Activated T-cell treated with anti-CD3 and anti-CD28 coated beads, Interleukin-2, amount 50 U/mL, for 4 hours (primary cell): ENCODE measurements at places on chromosomes 3 and 15. TPM values are rescaled to one million over a fixed set of nuclear protein-coding genes. Genes with fewer than 3 reads are reported as not detected.

GRCh38 chr3:27715863-27716262 is 6.3 kb downstream of the EOMES start:
- no peak for DNase-seq

Gene CAV3
- total RNA-seq, result not detected

DNA sequence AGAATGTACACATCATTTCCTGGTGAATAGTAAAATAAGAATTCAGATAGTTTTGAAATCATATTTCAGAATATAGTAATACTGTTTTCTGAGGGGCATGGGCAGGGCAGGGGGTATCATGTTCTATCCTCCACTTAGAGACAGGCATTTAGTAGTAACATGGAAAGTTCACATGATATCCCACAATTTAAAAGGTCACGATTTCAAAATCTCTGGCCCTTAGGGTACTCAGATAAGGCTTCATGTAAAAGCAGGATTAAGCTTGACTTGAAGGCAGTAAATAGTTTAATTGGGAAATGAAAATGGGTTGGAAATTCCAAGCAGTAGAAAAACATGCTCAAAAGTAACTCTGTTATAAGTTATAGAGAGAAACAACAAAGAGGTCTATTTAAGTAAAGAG is 353.2 kb upstream of the AGTR1 start:
- no peak for DNase-seq

Gene CAPN7
- 22.9 TPM for total RNA-seq

Gene CKMT1B
- 0.48 TPM for total RNA-seq

DNA sequence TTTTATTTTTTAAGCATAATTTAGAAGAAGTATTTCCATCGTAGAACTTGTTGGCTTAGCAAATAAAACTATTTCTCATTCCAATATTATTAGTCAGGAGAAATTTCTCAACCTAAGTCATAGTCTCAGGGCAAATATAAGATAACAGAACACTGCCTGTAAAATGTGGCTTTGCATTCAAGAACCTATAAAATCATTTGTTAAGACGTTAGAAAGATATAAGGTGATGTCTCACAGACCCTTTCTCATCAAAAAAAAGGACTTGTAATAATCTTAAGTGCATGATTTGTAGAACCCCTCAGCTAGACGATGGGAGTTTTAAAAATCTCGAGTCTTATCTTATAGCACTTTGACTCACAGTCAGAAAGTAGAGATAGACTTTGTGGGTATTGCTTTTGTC is 314.7 kb upstream of the CFAP20DC start:
- no peak for DNase-seq

- DNase-seq, result no peak
Measured at GRCh38 chr15:39118510-39118909, 462.4 kb upstream of the THBS1 start.

Gene TRAT1
- total RNA-seq, result 9.3 TPM

DNA sequence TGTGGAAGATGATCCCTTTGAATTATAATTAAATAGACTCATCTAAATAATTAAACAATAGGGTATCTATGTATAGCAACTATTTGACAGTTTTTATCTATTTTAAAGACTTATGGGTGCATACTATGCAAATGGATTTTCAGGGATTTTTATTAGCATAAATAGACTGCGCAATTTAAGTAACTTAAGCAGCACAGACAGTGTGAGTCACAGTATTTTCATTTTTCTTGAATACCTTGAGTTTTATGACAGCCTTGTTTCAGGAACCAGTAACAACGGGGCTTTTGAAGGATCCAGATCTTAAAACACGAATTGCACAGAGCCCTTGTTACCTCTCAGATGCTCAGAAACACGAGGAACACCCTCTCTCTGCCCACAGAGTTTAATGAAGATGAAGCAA is 175.5 kb upstream of the CD96 start:
- no peak for DNase-seq

- DNase-seq, result peak; percentile 30
Measured at GRCh38 chr15:72342385-72342784, 22.4 kb upstream of the CELF6 start.

DNA sequence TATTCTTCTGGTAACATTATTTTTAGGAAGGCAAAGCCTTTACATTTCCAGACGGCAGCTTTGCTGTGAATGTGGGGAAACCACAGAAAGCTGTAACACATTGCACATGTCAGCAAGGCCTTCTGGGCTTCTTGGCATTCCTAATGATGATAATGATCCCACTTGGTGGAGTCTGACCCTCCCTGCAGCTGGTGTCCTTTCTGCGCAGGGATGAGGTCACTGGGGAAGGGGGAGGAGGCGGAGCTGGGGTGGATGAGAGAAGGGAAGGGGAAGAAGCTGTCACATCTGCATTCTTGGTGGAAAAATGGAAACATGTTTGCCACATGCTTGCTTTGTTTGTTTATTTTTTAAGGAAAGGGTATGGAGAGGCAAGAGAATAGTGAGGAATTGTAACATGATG is 68.6 kb downstream of the FILIP1L start:
- no peak for DNase-seq

Gene METTL6
- total RNA-seq, result 18.5 TPM

GRCh38 chr3:144840866-144841265 is 869.2 kb downstream of the DIPK2A start:
- no peak for DNase-seq

Gene NRROS
- total RNA-seq, result 18.5 TPM

DNA sequence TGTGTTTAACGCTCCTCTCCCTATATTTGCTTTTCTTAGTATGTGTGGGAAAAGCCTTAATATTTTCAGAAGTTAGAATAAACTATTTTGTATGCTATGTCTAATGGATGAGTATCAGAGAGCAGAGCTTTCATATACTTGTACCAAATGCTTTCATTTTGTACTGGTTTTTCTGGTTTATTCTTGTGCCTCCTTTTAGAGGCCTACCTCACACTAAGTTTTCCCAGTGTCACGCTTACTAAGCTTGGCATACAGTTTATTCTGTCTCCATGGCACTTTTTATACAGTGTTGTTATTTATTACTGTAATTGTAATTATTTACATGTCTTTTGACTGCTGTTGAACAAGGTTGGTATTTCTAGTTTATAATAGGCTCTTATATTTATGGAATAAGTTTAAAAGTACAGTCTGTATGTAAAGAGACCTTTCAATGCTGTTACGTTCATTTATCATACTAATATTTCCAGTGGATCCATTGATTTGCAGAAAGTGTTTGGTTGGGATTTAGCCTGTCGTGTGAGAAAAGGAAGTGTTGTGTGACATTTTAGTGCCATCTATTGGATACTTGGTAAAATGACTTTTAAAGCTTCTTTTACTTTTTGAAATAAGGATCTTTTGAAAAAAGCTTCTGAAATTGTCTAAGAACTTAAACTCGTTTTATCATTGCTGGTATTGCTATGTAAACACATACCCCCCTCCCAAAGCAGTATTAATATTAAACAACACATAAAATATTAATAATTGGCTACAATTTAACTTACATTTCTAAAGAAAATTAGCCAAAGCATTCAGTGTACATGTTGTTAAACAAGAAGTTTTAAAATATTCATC is 5.2 kb upstream of the EBLN2 start:
- no peak for DNase-seq

- DNase-seq, result no peak
Measured at GRCh38 chr15:34733621-34734020, 21.2 kb downstream of the GJD2 start.

DNA sequence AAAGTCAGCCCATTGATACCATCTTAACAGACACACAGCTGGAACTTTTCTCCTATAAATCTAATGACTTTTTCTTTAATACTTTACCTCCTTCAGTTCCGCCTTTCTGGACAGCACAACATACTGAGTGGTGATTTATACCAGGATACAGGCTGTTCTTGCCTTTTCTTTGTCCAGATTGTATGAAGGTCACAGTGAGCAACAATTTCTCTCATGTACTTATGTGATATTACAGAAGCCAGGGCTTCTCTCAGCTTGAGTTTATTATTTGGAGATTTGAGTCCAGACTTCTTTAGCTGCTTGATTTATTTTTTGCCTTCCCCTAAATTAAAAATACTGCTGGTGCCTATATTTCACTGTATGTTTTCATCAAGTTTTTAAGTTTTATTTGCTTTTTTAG is 976.0 kb downstream of the ROBO2 start:
- no peak for DNase-seq

DNA sequence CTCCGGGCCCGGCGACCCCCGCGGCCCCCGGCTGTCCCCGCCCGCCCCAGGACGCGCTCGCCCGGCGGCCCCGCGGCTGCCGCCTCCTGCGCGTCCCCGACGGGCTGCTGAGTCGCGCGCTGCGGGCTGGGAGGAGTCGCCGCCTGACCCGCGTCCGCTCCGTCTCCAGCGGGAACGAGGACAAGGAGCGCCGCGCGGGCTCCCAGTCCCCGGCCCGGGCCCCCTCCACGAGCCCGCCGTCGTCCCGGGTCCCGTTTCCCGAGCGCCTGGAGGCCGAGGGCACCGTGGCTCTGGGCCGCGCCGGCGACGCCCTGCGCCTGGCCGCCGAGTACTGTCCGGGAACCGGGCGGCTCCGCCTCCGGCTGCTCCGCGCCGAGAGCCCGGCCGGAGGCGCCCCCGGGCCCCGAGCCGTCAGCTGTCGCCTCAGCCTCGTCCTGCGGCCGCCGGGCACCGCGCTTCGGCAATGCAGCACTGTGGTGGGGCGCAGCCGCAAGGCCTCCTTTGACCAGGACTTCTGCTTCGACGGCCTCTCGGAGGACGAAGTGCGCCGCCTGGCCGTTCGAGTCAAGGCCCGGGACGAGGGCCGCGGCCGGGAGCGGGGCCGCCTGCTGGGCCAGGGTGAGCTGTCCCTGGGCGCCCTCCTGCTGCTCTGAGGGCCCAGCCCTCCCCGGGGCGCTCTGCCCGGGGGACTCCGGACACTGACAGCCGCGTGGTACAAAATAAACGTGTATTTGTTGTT is 1.5 kb downstream of the C2CD4A start:
- no peak for DNase-seq

DNA sequence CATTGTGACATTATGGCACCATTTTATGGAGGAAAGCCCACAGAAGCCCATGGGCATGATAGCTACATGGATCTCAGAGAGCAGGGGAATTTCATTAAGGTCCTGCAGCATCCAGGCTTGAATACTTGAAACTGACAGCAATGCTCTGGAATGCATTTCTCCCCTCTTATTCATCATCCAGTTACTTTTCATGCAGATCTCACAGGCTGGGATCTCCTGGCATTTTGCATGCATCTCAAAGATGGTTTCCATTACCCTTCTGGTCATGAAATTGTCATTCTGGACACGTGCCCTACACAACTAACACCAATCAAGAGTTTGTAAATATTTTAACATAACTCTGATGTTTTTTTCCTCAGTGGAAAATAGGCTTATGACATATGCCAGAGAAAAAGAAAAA is 32.4 kb downstream of the VGLL3 start:
- no peak for DNase-seq

Gene VIPR1
- total RNA-seq, result 4.6 TPM

DNA sequence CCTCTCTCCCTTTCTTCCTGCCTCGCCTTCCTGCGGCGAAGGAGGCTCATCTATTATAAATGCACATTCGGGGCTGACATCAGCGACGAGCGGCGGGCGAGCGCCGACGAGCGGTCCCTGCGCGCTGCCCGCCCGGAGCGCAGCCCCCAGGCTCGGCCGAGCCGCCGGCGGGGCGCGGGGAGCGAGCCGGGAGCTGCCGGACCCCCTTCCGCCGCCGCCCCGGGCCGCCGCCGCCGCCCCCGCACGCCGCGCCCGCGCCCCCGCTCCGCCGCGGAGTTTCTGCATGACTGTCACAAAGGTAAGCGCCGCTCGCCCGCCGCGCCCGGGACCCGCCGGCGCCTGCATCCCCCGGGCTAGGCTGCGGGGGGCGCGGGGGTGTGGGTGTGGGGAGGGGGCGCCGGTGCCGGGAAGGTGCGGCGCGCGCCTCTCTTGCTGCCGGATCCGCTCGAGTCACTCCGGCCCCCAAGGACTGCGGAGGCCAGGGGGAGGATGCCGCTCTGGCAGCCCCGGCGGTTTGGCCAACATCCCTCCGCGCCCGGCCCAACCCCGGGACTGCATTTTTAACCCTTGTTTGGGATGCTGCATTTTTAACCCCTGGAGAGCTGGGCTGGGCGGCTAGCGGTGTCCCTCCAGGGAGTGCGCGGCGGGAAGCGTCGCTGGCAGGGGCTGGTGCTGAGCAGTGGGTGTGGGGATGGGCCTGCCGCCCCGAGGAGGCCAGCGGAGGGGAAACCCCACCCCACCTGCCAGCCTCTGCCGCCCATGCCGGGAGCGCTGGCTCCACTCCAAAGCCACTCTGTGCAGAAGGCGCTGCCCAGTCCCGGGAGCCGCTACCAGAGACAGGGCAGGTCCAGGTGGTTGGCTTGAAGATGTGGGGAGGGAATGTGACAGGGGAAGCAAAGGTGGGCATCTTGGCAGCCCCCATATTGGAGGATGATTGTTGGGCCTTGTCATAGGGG is at the start of gene CORO2B:
Gene CORO2B (plus strand): TSS at position 14 of the 956 bp plus-strand sequence. CDS start 270 bp downstream, at position 284.
- no peak for DNase-seq

Gene KLHL24
- total RNA-seq, result 6.6 TPM

DNA sequence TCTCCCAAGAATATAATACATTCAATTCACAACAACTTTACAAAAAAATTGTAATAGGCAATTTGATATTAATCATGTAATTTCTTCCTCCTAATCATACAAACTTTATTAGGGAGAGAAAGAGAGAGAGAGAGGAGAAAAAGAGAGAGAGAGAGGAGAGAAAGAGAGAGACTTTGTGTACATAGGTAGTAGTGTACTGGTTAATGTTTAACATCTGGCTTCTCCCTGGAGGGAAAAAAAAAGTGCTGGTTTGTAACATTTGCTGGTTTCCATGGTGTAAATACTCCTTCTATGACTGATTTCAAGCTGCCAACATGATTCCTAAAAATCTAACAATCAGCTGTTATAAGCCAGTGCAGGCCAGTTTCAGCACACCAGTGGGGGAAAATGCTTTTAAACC is 98.0 kb upstream of the ARHGEF26 start:
- DNase-seq, result no peak

- no peak for DNase-seq
Measured at GRCh38 chr15:87739081-87739480, 517.5 kb downstream of the NTRK3 start.

- DNase-seq, result no peak
Measured at GRCh38 chr15:40097968-40098476, 10.7 kb downstream of the BMF start.

DNA sequence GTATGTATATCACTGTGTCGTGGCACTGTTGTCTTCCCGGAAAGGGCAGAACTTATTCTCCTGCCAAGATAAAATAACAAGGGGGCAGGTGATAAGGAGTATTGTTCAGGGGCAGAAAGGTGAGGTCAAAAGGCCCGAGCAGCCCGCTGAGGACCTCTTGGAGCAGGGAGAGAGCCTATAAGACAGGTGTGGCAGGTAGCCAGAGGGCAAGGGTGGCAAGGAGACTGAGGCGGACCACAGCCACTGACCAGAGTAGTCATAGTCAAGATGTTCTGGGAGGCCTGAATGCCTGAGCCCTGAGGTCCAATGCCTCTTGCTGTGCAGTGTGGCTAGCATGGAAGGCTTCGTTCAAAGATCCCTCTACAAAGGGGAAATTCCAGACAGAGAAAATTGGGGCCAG is 172.3 kb upstream of the CHRNA7 start:
- DNase-seq, result no peak
